Mesothelial cell of epicardium (in vitro differentiated cells): ENCODE measurements at places on chromosomes 5 and 9. TPM values are rescaled to one million over a fixed set of nuclear protein-coding genes. Genes with fewer than 3 reads are reported as not detected.

IFNA2 gene
- total RNA-seq: 0.34 to 0.62 TPM (median 0.58 TPM) in 3 replicates

- no peaks in the 10 kb centered on the region for H3K27me3 ChIP-seq
- H3K4me3 ChIP-seq: no peak overlapping the region
Measured at GRCh38 chr5:78638423-78638822, 10.1 kb downstream of the LHFPL2 start.

DNA sequence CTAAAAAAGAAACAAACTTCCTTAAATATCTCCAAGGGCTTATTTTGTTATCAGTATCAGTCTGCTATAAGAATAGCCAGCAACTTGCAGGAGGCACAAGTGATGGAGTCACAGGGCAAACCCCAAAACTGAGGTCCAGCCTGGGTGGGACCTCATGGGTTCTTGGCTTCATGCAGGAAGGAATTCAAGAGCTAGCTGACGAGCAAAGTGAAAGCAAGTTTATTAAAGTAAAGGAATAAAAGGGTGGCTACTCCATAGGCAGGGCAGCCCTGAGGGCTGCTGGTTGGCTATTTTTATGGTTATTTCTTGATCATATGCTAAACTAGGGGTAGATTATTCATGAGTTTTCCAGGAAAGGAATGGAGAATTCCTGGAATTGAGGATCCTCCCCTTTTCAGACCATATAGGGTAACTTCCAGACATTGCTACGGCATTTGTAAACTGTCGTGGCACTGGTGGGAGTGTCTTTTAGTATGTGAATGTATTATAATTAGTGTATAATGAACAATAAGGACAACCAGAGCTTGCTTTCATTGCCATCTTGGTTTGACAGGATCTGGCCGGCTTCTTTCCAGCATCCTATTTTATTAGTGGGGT, 231.9 kb downstream of the ADAMTSL1 start:
- H3K27ac ChIP-seq: peak overlapping the region; percentile 3
- H3K4me1 ChIP-seq: peaks cover 51% of the 10 kb centered on the region
- H3K4me3 ChIP-seq: no peak overlapping the region
- DNase-seq: no peak

DNA sequence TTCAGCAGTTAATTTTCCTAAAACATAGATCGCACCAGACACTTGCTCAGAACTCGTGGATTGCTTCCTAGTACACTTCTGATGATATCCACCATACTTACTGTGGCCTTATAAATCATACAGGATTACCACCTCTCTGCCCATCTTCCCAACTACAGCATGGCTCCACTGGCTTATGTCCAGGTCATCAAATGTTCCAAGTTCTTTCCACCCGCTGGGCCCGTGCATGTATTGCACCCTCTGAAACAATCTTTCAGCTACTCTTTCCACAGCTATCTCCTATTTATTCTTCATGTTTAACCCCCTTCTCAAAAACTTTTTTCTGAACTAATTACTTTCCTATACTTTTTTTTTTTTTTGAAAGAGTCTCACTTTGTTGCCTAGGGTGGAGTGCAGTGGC, 18.5 kb downstream of the FBXW2 start:
- H3K36me3 ChIP-seq: peaks cover 37% of the 10 kb centered on the region
- no peak overlapping the region for H3K27ac ChIP-seq
- H3K4me1 ChIP-seq: no peaks in the 10 kb centered on the region
- no peaks in the 10 kb centered on the region for H3K27me3 ChIP-seq
- no peak for DNase-seq

DNA sequence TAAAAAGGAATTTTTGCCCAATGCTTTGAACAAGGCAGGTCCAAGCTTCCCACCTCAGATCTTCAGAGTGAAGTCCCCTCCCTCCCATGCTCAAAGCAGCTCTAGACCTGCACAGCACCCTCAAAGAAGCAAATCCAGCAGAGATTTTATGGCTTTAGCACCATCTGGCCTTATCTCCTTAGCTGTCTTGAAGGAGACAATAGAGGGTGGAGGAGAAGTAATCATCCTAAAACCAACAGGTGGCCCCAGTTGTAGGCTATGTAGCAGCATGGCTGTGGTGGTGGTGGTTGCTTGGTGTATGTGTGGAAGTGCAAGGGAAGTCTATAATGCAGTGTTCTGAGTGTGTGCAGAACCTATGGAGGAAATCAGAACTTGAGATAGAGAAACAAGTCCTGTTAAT, 140.1 kb downstream of the GRIA1 start:
- H3K4me3 ChIP-seq: no peak overlapping the region
- H3K27ac ChIP-seq: no peak overlapping the region
- H3K27me3 ChIP-seq: no peaks in the 10 kb centered on the region
- no peaks in the 10 kb centered on the region for H3K4me1 ChIP-seq
- no peaks in the 10 kb centered on the region for H3K36me3 ChIP-seq

SLC6A7 gene
- not detected in 3 replicates for total RNA-seq

DNA sequence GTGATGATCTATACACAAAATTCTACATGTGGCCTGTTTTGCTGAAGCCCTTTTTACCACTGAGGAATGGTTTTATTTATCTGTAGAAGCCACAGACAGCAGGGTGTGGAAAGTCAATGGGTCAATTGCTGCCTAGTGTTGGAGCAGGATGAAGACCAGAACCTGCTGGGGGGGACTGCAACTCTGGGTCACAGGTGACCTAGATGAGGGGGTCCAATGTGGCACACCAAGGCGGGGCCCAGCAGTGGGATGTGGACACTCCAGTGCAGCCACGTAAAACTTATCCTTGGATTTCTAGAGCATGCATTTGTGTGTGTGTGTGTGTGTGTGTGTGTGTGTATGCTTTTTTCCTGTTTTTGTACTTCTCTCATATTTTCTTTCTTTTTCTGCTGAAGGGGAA, 147.5 kb upstream of the PHYKPL start:
- H3K4me3 ChIP-seq: no peak overlapping the region
- no peak overlapping the region for H3K27ac ChIP-seq
- peaks cover 41% of the 10 kb centered on the region for H3K4me1 ChIP-seq

OTP gene
- not detected in 3 replicates for total RNA-seq

- no peaks in the 10 kb centered on the region for H3K27me3 ChIP-seq
- peaks cover 11% of the 10 kb centered on the region for H3K36me3 ChIP-seq
- H3K4me1 ChIP-seq: peaks cover 22% of the 10 kb centered on the region
- no peak overlapping the region for H3K4me3 ChIP-seq
Measured at GRCh38 chr9:36396985-36397384, 3.1 kb downstream of the RNF38 start.

DNA sequence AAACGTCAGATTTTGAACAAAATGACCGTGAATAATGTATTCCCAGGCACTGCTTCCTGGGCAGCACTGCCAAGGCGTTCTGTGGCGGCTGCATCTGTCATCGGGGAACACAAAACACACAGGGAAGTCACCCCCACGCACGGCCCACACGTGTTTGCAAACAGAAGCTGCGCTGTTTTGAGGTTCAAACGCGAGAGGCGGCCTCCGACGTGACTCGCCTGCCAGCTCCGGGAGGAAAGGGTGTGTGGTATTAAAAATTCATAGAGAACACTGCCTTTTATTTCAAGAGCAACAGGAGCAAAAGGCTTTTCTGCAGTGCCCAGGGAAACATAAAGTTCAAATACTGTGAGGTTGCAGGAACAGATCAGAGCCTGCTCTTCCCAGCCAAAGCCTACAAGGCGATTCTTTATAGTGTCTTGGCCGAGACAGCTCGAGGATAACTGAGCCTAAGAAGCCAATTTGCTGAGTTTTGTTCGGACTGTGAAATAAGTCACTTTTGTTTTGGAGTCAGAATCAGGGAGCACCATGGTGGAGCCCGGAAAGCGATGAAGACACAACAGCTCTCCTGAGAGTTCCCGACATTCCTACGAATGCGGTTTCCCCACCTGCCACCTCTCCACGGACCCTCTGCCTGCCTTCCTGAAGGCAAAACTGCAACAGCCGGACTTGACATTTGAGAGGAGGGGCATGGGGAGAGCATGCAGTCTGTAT, 115.3 kb upstream of the IRX2 start:
- H3K4me3 ChIP-seq: no peak overlapping the region
- peaks cover 10% of the 10 kb centered on the region for H3K27me3 ChIP-seq
- no peaks in the 10 kb centered on the region for H3K36me3 ChIP-seq
- no peak overlapping the region for H3K27ac ChIP-seq
- DNase-seq: no peak
- peaks cover 5% of the 10 kb centered on the region for H3K4me1 ChIP-seq

DNA sequence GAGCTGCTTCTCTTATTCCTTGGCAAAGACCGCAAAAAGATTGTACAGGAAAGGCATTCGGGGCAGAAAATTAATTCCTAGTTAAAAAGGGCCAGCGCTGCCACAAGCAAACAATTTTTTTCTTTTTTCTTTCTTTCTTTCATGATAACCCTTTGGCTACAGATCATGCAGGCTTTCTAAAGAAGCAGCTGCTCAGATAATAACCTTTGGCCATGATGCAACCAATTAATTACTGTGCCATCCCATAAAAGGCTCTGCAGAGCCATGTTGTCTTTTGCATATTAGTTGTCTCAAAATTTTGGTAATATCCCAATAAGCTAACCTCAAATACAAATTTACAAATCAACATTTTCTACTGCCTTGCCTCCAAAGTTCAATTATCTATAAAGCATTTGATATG, 758.4 kb upstream of the SEMA6A start:
- no peaks in the 10 kb centered on the region for H3K4me1 ChIP-seq
- H3K4me3 ChIP-seq: no peak overlapping the region
- no peaks in the 10 kb centered on the region for H3K27me3 ChIP-seq
- no peak for DNase-seq

NKD2 gene
- total RNA-seq: 52.8 to 65.1 TPM (median 63.4 TPM) in 3 replicates

IPPK gene
- 7.8 to 10.0 TPM (median 9.3 TPM) in 3 replicates for total RNA-seq

DNA sequence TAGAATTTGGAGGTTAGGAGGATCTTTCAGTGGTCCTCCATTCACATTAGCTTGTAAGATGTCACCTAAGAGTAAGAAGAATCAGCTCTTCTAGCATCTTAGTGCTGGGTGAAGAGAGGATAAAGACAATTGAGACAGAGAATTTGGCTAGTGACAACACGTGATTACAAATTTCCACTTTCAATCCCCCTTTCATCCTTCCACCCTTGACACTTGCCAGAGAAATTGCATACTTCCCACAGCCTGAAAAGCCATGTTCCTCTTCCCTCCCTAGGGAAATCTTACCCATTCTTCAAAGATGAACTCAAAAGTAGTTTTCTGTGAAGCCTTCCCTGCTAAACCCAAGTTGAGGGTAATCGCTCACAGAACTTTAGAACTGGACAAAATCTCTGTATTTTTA, 282.6 kb upstream of the PTGER4 start:
- no peak overlapping the region for H3K4me3 ChIP-seq
- no peak overlapping the region for H3K27ac ChIP-seq
- peaks cover 28% of the 10 kb centered on the region for H3K4me1 ChIP-seq
- DNase-seq: no peak
- H3K36me3 ChIP-seq: no peaks in the 10 kb centered on the region
- H3K27me3 ChIP-seq: no peaks in the 10 kb centered on the region

PCDHAC2 gene
- 12.1 to 12.7 TPM (median 12.4 TPM) in 3 replicates for total RNA-seq
